8988T (cell line): ENCODE measurements at places on chromosomes 3 and 15.

- no peak for DNase-seq
Observed at GRCh38 chr3:150238995-150239619, 169.0 kb upstream of the TSC22D2 start.

DNA sequence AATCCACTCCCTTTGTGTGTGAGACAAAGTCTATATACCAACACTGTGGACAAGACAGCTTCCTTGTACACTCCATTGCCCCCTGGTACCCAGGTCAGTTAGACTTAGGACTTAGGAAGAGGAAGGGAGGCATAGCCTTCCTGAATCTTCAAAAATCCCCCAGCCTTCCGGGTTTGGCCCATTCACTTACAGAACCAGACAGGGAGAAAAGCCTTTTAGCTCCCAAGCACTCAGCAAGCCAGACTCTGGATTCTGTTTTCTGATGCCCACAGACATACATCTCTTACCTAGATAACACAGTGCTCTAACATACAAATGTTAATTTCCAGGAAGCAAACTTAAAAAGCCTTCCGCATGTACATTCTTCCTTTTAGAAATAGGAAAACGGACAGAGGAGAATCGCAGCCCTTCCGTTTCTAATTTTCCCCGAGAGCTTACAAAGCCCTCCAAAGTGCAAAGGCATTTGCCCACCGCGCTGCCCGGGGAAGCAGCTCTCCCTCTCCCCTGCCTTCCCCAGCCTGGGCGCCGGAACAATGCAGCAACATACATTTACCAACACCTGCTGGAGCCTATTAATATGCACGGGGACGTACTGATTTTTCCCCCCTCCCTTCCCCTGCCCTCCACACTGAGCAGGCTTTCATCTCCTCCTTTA lies 442.0 kb downstream of the MAGI1 start:
- DNase-seq: no peak

- DNase-seq: no peak
Observed at GRCh38 chr3:118536764-118537163, 497.9 kb downstream of the IGSF11 start.

DNA sequence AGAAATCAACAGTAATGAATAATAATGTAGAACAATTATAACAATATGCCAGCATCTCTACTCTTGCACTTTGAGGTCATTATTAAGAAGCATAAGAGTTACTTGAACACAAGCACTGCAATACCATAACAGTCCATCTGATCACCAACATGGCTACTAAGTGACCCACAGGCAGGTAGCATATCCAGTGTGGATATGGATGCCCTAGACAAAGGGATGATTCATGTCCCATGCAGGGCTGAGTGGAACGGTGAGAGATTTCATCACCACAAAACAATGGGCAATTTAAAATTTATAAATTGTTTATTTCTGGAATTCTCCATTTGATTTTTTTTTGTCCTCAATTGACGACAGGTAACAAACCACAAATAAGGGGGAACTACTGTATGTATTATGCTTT lies 107.7 kb upstream of the TSC22D2 start:
- DNase-seq: no peak

- DNase-seq: no peak
Observed at GRCh38 chr3:99714575-99714974, 76.2 kb downstream of the COL8A1 start.

DNA sequence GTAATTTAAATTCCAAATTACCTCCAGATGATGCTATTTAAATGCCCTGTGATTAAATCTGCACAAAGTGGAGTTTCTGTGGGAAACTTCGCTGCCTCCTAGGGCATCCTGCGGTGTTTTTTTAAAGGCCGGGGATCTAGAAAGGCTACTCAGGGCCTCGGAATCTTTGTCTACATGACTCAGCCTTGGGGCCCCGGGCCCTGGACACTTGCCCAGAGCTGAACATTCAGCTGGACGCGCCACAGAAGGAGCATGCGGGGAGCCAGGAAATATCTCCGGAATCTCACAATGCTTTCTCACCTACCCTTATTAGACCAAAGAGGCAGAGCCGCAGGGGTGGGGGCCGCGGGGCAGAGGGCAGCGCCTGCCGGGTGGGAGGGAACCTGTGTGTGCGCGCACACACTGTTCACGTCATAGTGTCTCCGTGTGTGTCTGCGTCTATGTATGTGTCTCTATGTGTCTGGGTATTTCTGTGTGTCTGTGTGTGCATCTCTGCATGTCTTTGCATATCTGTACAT lies 145.5 kb upstream of the TPM1 start:
- DNase-seq: peak; percentile 49

- DNase-seq: no peak
Observed at GRCh38 chr3:116299646-116300081, 145.6 kb downstream of the LSAMP start.

DNA sequence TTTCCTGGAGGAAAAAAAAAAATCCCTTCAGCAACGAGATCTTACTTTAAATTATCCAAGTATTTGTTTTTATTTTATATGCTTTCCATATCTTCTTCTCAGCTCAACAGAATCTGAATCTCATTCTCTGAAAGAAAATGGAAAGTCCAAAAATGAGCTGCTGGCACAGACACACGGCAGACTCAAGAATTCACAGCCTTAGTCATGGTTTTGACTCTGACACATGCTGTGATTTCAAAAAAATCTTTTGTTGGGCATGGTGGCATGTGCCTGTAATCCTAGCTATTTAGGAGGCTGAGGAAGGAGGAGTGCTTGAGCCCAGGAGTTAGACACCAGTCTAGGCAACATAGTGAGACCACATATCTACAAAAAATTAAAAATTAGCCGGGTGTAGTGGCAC lies 565.0 kb downstream of the MAGI1 start:
- no peak for DNase-seq

- peak; percentile 26 for DNase-seq
Observed at GRCh38 chr3:54830658-54831057, 97.2 kb downstream of the LRTM1 start.

- no peak for DNase-seq
Observed at GRCh38 chr3:189787632-189788031, 156.4 kb downstream of the TP63 start.

DNA sequence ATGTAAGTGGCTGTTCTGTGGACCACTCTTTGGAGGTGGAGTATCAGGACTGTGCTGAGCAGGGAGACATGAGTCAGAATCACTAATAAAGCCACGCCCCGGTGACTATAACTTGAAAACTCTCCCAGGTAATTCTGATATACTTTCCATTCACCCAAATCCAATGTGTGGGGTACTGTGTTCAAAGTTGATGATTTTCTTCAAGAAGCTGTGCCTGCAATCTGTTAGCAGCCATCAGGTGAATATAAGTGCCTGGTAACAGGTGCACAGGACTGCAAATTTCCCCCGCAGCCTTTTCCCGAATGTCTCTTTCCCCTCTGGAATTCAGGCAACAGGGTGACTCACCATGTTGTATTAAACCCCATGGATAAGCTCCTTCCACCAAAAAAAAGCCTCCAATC lies 17.0 kb downstream of the MAGI1 start:
- peak; percentile 39 for DNase-seq

DNA sequence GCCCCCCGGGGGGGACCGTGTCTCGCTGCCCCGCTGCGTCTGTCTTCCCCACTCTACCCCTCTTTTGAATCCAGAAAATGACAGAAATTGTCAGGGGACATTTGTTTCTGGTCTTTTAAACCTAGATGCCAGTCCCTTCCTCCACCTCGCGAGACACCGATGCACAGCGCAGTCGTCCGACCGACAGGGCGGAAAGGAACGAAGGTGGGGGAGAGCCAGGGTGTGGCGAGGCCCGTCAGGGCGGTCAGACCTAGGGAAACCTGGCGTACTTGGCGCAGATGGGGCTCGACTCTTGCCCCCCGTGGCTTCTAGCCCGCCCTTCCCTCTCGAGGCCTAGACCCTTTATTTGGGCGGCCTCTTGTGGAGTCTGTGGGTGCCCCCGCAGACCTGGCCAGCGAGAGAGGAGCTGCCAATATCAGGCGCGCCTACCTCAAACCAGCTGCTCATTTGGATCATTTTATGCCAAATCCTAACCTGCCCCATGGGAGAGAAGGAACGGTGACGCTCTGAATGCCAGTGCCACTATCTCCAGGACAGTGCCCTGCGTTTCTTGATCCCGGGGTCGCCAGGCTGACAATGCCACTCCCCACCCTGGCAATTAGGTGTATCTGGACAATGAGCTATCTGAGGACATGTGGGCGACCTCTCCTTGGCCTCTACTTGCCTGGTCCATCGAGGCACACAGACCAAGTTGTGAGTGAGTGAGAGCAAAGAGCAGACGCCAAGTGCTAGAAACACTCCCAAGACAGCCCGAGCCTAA lies 500 bp upstream of the RAB6B start:
- DNase-seq: no peak

GRCh38 chr15:43370310-43370974 lies 401 bp downstream of the ZSCAN29 start:
- no peak for DNase-seq

DNA sequence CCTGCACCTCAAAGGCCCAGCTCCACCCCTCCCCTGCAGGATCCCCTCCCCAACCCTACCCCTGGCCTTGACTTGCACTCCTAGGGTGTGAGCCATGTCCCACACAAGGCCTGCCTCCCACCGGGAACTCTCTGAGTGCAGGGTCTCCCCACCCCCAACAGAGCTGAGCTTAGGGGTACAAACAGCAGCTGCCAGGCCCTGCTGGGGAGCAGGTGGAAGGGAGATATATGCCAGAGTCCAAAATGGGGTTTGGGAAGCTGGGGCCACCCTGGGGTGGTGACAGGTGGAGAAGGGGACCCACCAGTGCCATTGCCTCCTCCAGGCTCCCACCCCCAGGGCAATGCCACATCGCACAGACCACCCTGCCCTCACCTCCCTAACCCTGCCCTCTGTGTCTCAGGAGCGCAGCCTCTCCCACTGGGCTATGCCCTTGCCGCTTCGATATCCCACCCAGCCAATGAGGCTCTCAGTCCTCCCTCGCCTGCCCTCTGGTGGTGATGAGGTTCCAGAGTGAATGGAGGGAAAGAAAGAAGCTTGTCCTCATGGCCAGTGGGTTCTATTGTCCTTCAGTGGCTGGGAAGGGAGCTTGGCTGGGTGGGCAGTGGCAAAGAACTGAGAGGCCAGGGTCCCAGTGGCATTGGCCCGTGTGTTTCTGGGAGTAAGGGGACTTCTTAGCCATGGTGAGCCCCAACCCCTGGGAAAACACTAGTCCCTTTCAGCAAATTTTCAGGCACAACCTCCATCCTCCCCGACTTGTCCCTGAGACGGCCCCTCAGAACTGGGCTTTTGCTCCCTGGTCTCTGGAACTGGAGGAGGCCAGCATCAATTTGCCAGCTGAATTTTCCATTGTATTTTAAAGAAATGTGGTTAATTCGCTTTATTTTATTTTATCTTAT lies 46.8 kb downstream of the CYP11A1 start:
- DNase-seq: no peak

GRCh38 chr3:126858887-126859286 lies 124.0 kb upstream of the PLXNA1 start:
- DNase-seq: peak; percentile 84

- no peak for DNase-seq
Observed at GRCh38 chr3:119944091-119944490, 150.2 kb downstream of the GSK3B start.

DNA sequence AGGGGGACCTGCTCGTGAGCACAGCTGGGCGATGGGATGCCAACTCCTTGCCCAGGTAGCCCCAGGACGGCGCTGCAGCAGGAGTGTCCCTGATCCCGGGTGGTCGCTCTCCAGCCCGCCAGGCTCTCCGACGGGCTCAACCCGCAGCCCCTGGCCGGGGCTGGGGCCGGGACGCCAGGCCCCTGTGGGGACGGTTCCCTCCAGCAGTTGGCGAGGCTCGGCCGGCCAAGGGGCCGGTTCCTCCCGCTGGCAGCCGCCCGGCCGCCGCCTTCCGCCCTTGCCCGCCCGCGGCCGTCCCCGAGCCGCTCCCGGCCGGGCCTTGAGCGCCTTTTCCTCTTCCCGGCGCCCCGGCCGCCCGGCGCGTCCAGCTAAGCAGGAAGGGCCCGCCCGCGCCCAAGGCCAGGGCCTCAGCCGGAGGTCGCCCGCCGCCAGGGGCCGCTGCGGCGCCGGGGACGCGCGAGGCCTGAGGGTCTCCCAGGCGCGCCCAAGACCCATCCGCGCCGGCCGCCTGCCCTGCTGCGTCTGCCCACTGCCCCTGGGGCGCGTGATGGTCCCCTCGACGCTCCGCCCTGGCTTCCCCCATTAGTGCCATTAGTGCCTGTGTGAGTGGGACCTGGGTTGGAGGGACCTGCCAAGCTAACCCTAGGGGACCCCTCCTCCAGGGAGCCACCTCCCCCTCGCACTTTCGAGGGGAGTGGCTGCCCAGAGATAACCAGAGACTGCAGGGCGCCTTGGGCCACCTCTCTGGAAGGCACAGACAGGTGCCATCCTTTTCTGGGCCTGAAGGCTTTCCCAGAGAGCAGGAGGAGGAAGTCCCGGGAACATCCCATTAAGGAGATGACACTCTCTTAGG lies 106.4 kb downstream of the FBLN2 start:
- DNase-seq: peak; percentile 99

DNA sequence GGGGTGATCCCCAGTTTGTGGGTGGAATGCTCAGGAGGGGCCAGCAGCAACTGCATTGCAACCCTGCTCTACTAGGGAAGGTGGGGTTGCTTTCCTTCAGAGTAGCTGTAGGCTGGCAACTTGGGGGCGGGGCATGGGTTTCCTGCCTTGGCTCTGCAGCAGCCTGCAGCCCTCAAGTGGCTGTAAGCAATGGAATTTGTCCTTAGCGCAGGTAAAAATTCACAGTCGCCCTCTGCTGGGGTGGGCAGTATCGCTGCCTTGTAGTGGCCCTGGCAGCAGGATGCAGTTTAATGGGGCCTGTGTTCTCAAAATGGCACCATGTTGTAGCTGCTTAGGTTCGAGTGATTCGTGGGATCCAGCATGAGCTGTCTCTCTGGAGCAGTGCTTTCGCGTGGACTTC lies 29.8 kb downstream of the STT3B start:
- DNase-seq: no peak

- no peak for DNase-seq
Observed at GRCh38 chr3:147793841-147794240, 384.7 kb downstream of the ZIC1 start.

DNA sequence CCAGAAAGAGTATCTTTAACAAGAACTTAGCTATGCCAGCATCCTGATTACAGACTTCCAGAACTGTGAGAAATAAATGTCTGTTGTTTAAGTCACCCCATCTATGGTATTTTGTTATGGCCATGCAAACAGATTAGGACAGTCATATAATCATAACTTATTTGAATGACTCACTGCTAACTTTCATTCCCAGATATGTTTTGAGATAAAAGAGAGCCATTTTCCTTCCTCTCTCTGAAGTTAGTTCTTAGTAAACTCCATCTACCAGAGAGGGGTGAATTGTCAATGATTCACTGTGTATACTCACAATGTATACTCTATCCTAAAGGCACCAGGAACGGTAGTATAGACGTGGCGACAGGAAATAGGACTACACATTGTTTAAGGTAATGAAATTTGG lies 179.4 kb upstream of the DPH6 start:
- no peak for DNase-seq

GRCh38 chr15:37111427-37111717 lies 11.0 kb upstream of the MEIS2 start:
- no peak for DNase-seq

- no peak for DNase-seq
Observed at GRCh38 chr3:96931119-96931862, 116.9 kb downstream of the EPHA6 start.

DNA sequence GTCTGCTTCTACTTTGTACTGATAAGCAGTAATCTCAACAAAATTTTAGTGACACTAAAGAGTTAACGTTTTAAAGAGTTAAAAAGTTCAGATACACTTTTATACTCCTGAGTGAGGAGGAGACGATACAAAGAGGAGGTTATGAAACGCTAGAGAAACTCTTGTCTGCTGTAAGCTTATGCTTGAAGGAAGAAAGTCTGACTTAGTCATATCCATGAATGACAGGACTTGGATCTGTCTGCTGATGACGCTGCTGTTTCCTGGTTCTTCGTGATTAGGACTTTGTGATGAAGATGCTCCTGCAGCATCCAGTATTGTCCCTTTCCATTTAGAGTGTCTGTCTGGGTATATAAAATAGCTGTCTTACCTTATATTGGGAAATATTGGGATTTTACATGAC lies 15.8 kb downstream of the TCF12 start:
- no peak for DNase-seq
